ENCODE measurements at places on chromosomes 13 and 19. TPM values are rescaled to one million over a fixed set of nuclear protein-coding genes. Genes with fewer than 3 reads are reported as not detected.

LRRC8E gene
- 1.4 TPM for total RNA-seq

LGALS4 gene
- not detected for total RNA-seq

ZNF134 gene
- 35.5 TPM for total RNA-seq

CALR3 gene
- total RNA-seq: 0.58 TPM

IL11 gene
- total RNA-seq: not detected

KLC3 gene
- total RNA-seq: 0.45 TPM

TUBB4A gene
- total RNA-seq: not detected

FUT6 gene
- total RNA-seq: not detected

LGALS14 gene
- total RNA-seq: not detected

ZNF730 gene
- 0.20 TPM for total RNA-seq

CLPTM1 gene
- 99.3 TPM for total RNA-seq

CGB5 gene
- total RNA-seq: not detected

ANGPTL4 gene
- 54.3 TPM for total RNA-seq

GJB6 gene
- 4.3 TPM for total RNA-seq

NRTN gene
- 8.1 TPM for total RNA-seq

APOC4 gene
- total RNA-seq: not detected

LRRC63 gene
- total RNA-seq: 0.11 TPM

CPT1C gene
- total RNA-seq: 1.9 TPM

RANBP3 gene
- 57.8 TPM for total RNA-seq

APOC1 gene
- 113 TPM for total RNA-seq

LILRA1 gene
- not detected for total RNA-seq

PSG1 gene
- total RNA-seq: 1.3 TPM

SNRPA gene
- 80.5 TPM for total RNA-seq

CRX gene
- total RNA-seq: not detected

IFNL1 gene
- not detected for total RNA-seq

MZT1 gene
- 6.3 TPM for total RNA-seq

MEDAG gene
- total RNA-seq: 15.2 TPM

LGALS7 gene
- total RNA-seq: not detected
